ENCODE measurements at places on chromosomes 5 and 9.

DNA sequence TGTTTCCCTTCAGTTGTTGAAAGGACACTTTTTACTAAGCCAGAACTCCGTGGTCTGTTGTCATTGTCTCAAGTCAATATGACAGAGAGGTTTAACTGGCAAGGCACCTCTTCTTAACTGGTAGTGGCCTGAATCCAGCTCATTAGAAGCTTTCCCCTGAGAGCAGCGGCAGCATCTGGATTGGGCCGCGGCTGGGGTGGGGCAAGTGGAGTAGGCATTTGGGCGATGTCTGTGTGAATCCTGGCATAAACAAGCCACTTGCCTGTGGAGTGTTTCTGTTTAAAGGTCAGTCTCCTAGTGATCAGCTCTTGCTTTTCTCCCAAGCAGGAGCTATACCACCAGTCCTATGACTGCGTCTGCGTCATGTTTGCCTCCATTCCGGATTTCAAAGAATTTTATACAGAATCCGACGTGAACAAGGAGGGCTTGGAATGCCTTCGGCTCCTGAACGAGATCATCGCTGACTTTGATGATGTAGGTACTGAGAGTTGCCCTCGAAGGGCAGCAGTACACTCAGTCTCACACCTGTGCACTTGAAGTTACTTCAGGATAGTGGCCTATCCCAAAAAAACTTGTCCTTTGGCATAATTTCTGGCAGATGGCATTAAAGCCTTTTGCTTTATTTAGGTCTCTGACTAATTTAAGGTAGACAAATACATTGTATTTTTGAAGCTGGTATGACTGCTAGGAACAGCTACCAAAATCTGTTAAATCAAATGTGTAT, 48.9 kb downstream of the CFAP90 start:
- no peak for DNase-seq

GRCh38 chr5:57738301-57738700, 255.7 kb upstream of the ACTBL2 start:
- no peak for DNase-seq

- no peak for DNase-seq
These were observed 680 bp downstream of the GOLPH3 start for GRCh38 chr5:32173267-32174010.

- DNase-seq: no peak
These were observed 42.9 kb upstream of the SPTLC1 start for GRCh38 chr9:92158097-92158601.

GRCh38 chr9:125979383-125979782, 232.2 kb downstream of the PBX3 start:
- DNase-seq: no peak
